ENCODE measurements at places on chromosomes 7 and 10.

GRCh38 chr10:132809232-132810140 is 23.5 kb upstream of the NKX6-2 start:
- no peak for DNase-seq

DNA sequence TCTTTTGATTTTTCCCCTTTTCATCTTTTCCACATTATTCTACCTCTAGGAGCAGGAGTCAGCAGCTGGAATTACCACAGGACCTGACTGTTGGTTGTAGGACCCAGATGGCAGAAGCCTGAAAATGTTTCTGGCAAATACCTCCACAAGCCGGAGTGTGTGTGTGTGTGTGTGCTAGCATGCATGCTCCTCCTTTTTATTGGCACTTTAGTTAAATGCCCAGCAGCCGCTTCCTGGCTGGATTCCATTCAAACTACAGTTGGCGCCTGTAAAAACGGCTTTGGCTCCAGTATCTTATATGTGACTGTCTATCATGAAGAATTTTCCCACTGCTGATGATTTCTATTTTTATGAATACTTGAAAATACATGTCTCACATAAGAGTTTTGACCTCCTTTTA is 319.7 kb upstream of the SP4 start:
- no peak for DNase-seq

DNA sequence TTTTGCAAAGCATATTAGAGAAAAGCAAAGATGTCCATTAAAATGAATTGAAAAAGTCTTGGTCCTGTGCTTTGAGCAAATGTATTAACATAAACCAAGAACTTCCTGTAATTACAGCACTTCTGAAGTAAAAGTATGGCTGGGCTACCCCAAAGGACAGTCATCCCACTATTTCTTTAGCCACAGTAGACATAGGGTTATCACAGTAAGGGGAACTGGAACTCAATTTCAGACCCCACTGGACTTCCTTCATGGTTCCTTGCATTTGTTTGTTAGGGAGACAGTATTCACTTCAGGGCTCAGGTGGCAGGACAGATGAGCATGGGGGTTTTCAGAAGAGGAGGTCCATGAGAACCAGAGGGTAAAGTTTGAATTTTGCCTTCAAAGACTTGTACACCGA is 203.1 kb upstream of the PDE1C start:
- no peak for DNase-seq

DNA sequence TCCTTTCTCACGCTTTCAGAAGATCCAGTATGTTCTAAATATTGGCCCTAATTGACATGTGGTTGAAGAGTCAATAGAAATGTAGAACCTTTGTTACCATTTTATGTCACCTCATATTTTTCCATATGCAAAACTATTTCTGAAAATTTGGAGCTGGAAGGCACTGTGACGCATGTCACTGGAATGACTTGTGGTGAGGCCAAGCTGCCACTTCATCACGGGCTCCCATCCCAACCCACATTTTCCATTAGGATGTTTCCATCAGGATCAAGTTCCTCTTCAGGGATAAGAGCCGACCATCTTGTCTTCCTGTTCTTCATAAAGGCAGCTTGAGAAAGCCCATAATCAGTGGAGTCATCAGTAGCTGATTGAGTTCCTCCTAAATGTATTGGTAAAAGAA is 1241.7 kb downstream of the GATA3 start:
- no peak for DNase-seq

Measured in stimulated activated CD8-positive, alpha-beta memory T cell treated with anti-CD3 and anti-CD28 coated beads, Interleukin-4, amount 100 ng/mL, for 4 hours (primary cell).